ENCODE measurements at places on chromosomes 5 and 9.

DNA sequence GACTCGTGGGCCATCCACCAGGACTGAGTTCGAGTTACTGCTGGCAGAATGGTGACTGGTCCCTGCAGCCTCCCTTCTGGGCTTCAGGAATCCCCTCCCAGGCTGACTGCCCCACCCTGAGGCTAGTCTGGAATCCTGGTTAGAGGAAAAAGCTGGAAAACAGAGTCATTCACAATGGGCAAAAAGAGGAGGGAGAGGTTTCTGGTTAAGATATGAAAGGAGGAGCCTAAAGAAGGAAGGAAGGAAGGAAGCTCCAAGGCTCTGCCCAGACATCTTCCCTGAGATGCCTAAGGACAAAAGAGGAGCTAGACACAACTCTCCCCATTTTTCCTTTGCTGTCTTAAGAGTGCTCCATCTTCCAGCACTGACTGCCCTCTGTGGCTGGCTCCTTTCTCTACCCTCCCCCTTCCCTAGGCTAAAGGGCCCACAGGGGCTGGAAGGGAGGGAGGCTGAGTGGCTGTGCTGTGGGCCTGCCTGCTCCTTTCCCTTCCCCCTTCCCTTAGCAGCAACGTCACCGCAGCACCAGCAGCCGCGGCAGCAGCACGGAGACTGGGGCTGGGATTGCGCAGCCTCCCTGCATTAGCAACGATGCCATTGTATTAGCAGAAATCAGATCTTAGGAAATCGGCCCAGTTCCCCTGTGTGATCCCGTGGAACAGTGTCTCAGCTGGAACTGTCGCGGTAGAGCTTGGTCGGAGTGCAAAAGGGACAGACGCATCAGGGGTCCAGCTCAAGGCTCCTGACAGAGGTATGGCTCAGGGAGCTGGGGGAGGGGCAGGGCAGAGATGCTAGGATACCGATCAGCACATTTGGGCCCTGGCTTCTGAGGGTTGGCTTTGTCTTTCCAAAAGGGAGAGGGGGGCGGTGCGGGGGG is 48.7 kb downstream of the RUSC2 start:
- DNase-seq = no peak

DNA sequence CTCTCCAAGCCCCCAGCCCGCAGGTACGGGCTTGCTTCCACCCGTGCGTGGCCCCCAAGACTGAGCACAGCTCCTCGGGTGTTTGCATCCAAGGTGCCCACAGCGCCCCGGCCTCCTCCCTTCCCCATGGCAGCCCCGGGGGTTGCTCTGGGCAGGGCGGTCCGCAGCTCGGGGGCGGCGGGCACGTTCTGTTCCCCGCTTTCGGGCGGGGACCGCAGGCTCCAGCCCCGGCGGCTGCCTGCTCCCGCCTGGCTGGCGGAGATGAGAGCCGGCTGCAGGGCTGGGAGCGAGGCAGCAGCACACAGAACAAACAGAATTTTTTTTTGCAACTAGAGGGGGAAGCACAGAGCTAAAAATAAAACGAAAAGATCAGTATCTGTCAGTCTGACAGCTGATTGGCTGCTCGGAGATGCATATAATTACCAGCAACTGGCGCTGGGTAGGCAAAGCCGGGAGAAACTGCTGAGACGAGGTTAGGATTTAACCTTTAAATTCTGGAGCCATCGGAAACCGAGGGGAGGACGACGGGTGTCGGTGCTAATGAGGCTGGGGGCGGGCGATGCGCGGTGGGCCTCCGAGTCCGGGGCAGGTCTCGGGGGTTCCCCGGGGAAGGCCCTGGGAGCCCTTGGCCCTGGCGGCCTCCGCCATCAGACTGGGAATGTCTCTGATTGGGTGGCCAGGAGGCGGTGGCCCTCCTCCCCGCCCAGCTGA is 142.7 kb upstream of the IER5L start:
- no peak for DNase-seq

DNA sequence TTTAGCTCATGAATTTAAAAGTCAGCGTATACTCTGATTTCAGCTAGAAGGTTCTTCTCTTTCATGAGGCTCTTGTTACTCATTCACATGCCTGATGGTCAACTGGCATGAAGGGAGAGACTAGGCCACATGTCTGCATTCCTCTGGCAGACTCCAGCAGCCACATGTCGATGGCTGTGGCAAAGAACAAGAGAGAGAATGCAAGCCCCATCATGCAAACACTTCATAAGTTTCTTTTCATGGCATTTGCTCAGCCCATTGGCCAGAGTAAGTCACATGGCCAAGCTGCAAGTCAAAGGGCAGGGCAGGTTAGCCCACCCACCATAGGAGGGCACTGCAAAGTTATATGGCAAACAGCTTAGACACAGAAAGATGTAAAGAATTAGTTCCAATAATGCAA is 5.4 kb downstream of the KCNV2 start:
- no peak for DNase-seq

GRCh38 chr9:33818847-33819500 is 2.0 kb downstream of the UBE2R2 start:
- DNase-seq = no peak

GRCh38 chr5:139394654-139395566 is at the start of gene PROB1:
TSS of gene PROB1 (minus strand) at chr5:139395104. CDS start at chr5:139395081, 23 bp downstream.
- DNase-seq = no peak

DNA sequence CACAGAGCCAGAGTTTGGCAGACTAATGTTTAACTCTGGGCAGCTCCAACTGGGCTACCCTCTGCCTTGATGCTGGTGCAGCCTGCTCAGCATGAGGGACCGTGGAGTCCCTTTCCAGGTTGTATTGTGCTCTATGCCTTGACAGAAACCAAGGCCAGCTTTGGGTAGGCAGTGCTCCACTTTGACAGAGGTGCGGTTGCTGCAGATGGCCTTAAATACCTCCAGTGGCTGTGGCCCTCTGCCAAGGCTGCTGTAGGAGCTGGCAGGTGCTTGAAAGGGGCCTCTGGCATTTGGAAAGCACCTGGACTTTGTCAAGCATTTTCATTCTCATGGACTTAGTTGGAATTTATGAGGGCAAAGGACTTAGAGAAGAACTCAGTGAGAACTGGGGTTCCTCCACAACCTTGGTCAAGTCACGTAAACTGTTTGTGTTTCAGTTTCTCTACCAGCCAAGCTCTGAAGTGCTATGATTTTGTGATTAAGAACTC is 249.7 kb upstream of the ZNF462 start:
- DNase-seq = no peak

DNA sequence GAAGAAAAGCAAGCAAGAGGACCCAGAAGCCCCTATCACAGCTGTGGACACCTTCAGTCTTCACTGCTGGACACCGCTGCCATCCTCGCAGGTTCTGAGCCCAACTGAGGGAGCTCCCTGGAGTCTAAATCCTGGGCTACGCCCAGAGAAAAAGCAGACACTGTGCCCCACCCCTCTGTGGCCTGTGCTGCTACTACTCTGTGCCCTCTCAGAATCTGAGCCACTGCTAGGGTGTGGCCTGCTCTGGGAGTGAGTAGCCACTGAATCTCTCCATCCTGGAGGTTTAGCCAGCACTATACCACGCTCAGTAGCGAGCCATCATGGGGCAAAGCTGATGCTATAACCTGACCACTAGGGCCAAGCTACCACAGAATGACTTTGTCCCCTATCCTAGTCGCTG is 338.2 kb downstream of the NPR3 start:
- DNase-seq = no peak

DNA sequence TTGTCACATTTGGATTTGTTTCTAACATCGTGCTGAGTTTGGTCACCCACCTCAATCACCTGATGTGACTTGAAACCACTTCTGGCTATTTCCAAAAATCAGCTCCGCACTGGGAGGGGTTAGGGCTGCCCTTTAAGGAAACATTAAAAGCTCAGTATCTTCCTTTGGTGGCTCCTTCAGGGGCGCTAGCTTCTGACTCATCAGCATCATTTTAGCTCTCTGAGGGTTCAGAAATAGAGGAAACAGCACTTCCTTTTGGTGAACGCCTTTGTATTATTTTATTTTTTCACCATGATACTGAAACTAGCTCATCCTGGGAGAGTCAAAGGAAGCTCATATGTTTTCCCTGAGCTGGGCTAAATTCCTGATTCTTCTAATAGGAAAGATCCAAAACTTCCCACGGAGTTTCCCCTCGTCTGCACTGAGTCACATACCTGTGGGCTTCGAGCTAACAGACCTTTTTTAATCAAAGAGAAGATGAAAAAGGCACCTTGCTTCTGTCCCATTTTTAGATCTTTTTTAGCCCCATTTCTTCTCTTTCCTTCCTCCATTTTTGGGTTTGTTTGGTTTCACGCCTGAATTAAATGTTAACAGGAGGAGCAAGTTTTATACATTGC is 48.2 kb downstream of the ROPN1L start:
- no peak for DNase-seq

DNA sequence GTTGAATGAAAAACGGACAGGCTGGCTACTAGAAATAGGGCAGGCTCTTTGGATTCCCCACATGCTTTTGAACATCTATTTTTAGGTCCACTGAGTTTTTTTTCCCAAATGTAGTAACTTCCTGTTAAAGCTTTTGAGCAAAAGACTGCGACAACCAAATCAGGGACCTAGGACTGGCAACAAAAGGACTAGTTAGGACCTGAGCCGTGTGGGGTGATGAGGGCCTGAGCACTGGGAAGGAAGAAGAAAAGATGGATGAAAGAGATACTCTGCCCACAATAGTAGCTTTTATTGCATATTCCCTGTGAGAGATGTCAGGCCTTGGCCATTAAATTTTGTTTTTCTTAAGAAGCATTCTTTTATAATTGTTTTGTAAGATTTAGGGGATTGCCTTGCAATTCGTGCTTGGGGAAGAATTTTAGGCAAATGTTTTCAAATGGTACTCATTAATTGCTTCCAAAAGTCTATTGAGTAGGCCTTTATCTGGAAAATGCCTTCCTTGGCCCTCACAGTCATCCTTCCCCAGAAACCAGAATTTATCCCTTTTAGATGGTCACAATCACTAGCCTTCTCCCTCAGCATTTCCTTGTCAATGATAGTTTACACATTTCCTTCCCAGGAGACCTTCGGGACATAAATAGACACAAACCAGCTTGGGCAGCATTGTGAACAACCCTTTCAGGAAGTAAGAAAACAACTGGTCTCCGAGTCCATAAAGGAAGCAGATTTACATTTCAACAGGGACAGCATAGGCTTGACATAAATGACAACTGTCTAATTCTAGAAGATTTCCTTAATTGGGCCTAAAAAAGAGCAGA is 166.5 kb downstream of the RMI1 start:
- DNase-seq = no peak

DNA sequence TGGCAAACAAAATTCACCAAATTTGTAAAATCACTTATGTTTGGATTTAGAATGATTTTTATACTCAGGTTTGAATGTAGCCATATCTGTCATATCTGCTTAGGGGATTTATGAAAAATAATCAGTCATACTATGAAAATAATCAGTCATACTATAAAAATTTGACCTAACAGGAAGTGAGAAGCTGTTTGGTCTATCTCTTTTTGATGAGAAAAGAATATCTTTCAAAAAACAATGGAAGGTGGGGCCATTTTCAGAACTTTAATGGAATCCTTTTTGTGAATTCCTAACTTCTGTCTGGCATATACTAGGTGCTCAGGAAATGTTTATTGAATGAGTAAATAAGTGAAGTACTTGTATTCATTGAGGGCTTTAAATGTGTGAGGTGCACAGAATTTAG is 70.1 kb downstream of the CWC27 start:
- no peak for DNase-seq

- no peak for DNase-seq
These were observed 201.1 kb downstream of the NNT start for GRCh38 chr5:43804041-43804440.

GRCh38 chr5:83172011-83172410 is 94.7 kb downstream of the XRCC4 start:
- DNase-seq = no peak
